ENCODE measurements at places on chromosomes 12 and 14.

DNA sequence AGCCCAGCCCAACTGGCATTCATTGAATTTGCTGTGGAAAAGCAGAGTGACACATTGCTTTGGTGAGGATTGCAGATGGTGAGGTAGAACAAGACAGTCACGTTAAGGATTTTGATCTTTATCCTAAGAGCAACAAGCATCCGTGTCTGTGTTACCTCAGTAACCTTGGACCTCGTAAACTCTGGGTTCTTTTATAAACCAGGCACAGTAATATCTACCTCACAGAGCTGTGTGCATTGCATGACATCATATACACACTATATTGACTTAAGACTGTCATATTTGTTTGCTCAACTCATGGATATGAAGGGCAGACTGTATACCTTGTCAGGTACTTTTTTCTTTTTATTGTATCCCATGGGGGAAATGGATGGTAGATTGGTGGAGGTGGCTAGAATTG is 156.2 kb downstream of the ETV6 start:
- no peak overlapping the region for H3K27ac ChIP-seq
- H3K4me1 ChIP-seq: peaks cover under 1% of the 10 kb centered on the region
- DNase-seq: no peak
- H3K4me3 ChIP-seq: no peak overlapping the region
- no peaks in the 10 kb centered on the region for H3K36me3 ChIP-seq

DNA sequence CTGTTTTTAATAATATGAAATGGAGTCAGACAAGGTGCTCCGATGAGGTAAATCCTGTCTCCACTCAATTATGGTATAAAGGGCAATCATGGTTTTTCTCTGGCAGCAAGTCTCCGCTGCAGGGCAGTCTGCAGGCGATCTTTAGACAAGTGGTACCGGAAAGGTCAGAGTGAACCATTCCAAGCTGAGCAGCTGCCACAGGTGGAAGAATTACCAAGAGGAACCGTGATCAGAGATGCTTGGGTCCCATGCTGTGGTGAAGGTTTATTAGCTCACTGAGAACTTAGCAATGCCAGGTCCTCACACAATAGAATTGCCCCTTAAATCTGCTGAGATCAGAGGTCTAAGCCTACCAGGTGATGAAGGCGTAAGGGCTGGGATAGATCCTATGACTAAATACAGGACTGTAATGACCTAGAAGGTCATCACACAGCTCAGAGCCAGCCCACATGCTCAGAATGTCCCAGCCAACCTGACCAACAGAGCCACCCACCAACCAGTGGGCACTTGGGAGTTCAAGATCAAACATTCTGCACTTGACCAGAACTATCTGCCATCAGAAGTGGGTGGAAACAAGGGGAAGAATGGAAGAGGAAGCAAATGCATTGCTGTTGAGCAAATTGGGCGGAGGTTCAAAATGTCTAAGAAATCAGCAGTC is 175.2 kb upstream of the BCL2L14 start:
- H3K4me1 ChIP-seq: no peaks in the 10 kb centered on the region
- H3K36me3 ChIP-seq: peaks cover 3% of the 10 kb centered on the region
- no peak for DNase-seq
- H3K4me3 ChIP-seq: no peak overlapping the region
- no peaks in the 10 kb centered on the region for H3K27me3 ChIP-seq
- no peak overlapping the region for H3K27ac ChIP-seq

GRCh38 chr12:15481846-15482245 is 159.5 kb downstream of the PTPRO start:
- no peak for DNase-seq
- no peaks in the 10 kb centered on the region for H3K36me3 ChIP-seq
- no peaks in the 10 kb centered on the region for H3K4me1 ChIP-seq
- no peak overlapping the region for H3K4me3 ChIP-seq
- no peaks in the 10 kb centered on the region for H3K27me3 ChIP-seq

DNA sequence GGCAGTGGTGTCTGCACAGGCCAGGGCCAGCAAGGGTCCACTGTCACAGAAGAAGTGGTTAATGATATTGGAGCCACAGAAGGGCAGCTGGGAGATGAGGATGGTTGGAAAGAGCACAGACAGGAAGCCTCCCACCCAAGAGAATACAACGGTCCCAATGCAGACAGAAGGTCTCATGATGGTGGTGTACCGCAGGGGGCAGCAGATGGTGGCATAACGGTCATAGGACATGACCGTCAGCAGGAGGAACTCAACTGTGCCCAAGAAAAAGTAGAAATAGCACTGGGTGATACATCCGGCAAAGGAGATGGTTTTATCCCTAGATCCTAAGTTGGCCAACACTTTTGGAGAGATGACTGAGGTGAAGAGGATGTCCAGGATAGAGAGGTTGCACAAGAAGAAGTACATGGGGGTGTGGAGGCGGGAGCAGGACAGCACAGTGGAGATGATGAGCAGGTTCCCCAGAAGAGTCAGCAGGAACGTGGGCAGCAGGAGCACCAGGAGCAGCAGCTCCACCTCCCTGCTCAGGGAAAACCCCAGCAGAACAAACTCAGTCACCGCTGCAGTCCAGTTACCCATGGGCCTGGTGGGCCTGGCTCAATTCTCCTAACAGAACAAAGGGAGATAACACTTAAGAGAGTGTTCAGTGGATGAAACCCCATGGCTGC is 9.8 kb downstream of the OR6J1 start:
- H3K27ac ChIP-seq: no peak overlapping the region
- no peak overlapping the region for H3K4me3 ChIP-seq
- no peaks in the 10 kb centered on the region for H3K4me1 ChIP-seq
- no peaks in the 10 kb centered on the region for H3K27me3 ChIP-seq
- no peaks in the 10 kb centered on the region for H3K36me3 ChIP-seq
- DNase-seq: no peak

DNA sequence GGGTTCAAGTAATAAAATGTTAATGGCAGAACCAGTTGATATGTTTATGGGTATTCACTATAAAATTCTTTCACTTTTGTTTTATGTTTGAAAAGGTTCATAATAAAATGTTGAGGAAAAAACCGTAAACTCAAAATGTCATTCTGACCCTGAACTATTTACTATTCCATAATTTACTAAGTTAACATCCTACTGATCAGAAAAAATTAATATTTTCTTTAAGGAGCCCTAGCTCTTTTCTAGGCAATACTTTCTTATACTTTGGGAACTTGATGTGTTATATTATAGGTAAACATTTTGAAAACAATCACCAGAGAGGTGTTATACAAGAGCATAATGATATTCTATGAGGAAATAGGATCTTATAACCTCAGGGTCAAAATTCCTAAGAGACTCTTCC is 334.6 kb downstream of the ZFP36L1 start:
- no peaks in the 10 kb centered on the region for H3K27me3 ChIP-seq
- H3K4me3 ChIP-seq: no peak overlapping the region
- peaks cover 21% of the 10 kb centered on the region for H3K4me1 ChIP-seq
- no peaks in the 10 kb centered on the region for H3K36me3 ChIP-seq

GRCh38 chr14:37669242-37669641 is 73.8 kb downstream of the TTC6 start:
- H3K4me3 ChIP-seq: no peak overlapping the region
- no peak for DNase-seq
- H3K36me3 ChIP-seq: no peaks in the 10 kb centered on the region
- H3K27ac ChIP-seq: no peak overlapping the region

- DNase-seq: no peak
- H3K36me3 ChIP-seq: no peaks in the 10 kb centered on the region
- H3K27ac ChIP-seq: no peak overlapping the region
- H3K27me3 ChIP-seq: no peaks in the 10 kb centered on the region
These were observed 30.4 kb downstream of the CHST11 start for GRCh38 chr12:104486943-104487819.

- peaks cover 44% of the 10 kb centered on the region for H3K36me3 ChIP-seq
- H3K4me3 ChIP-seq: no peak overlapping the region
- no peak for DNase-seq
- H3K27me3 ChIP-seq: no peaks in the 10 kb centered on the region
- peaks cover 41% of the 10 kb centered on the region for H3K4me1 ChIP-seq
These were observed 76.9 kb downstream of the ESR2 start for GRCh38 chr14:64217308-64217707.

- DNase-seq: no peak
- H3K36me3 ChIP-seq: no peaks in the 10 kb centered on the region
- H3K27ac ChIP-seq: peak overlapping the region; percentile 93
- no peaks in the 10 kb centered on the region for H3K27me3 ChIP-seq
- H3K4me1 ChIP-seq: peaks cover 45% of the 10 kb centered on the region
- H3K4me3 ChIP-seq: peak overlapping the region; percentile 75
These were observed 342 bp downstream of the DICER1 start for GRCh38 chr14:95157048-95157326.

DNA sequence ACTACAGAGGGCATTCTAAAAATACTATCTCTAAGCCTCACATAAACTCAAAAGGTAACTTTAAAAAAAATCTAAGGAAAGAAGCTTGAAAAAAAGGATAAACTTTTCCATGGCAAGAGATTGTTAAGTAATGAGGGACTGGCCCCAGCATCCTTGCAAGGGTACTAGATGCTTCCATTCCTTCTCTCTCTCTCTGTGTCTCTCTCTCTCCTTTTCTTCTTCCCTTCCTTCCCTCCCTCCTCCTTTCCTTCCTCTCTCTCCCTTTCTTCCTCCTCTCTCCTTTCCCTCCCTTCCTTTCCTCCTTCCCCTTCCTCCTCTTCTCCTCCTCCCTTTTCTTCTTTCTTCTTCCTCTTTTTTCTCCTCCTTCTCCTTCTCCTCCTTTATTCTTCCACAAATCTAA is 23.8 kb downstream of the CNTN1 start:
- no peaks in the 10 kb centered on the region for H3K36me3 ChIP-seq
- no peak overlapping the region for H3K4me3 ChIP-seq
- H3K27me3 ChIP-seq: no peaks in the 10 kb centered on the region
- no peak for DNase-seq

- H3K36me3 ChIP-seq: no peaks in the 10 kb centered on the region
- DNase-seq: no peak
- no peak overlapping the region for H3K27ac ChIP-seq
These were observed 42.1 kb upstream of the CFAP54 start for GRCh38 chr12:96447256-96447655.

- no peak overlapping the region for H3K4me3 ChIP-seq
- no peak overlapping the region for H3K27ac ChIP-seq
- no peaks in the 10 kb centered on the region for H3K36me3 ChIP-seq
These were observed 5.3 kb downstream of the KCNH3 start for GRCh38 chr12:49543914-49544815.

- H3K4me1 ChIP-seq: no peaks in the 10 kb centered on the region
- H3K27ac ChIP-seq: no peak overlapping the region
- no peaks in the 10 kb centered on the region for H3K36me3 ChIP-seq
- DNase-seq: no peak
- no peak overlapping the region for H3K4me3 ChIP-seq
- H3K27me3 ChIP-seq: no peaks in the 10 kb centered on the region
These were observed 62.3 kb downstream of the SINHCAF start for GRCh38 chr12:31263661-31264060.

- DNase-seq: no peak
- H3K4me3 ChIP-seq: no peak overlapping the region
- H3K4me1 ChIP-seq: no peaks in the 10 kb centered on the region
- H3K27ac ChIP-seq: no peak overlapping the region
- H3K27me3 ChIP-seq: no peaks in the 10 kb centered on the region
- no peaks in the 10 kb centered on the region for H3K36me3 ChIP-seq
These were observed 16.2 kb upstream of the PCNX1 start for GRCh38 chr14:70890826-70891659.

GRCh38 chr12:108043750-108044533 is 85.1 kb upstream of the WSCD2 start:
- H3K4me3 ChIP-seq: no peak overlapping the region
- H3K27ac ChIP-seq: no peak overlapping the region
- no peaks in the 10 kb centered on the region for H3K36me3 ChIP-seq

GRCh38 chr12:23694307-23694706 is 255.2 kb downstream of the SOX5 start:
- DNase-seq: no peak
- H3K27ac ChIP-seq: no peak overlapping the region
- no peaks in the 10 kb centered on the region for H3K4me1 ChIP-seq

DNA sequence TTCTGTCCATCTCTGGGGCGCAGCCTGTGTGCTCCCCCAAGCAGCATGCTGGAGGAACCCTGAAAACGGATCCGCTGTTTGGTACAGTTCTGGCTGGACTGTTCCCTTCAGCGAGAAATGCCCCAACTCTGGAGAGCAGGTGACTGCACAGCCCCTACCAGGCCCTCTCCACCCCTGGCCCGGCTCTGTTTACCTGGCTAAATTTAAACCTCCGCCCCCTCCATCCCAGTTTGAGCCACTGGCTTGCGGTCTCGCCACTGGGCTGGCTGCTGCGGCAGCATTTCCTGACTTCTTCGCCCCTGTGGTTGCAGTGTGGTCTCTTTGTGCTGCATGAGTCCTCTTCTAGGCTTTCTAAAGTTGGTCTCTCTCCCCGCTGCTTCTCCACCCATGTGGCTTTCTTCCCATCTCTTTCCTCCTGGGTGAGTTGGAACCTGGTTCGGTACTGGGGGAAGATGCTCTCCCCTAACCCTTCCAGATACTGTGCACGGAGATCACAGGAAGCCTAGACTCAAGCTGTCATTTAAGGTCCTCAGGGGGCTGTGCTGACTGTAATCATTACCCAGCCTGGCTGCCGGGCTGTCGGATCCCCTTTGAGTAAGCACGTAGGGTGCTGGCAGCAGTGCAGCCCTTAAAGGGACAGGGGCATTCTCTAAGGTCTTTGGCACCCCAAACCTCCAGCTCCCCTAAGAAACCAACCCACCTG is 60.6 kb downstream of the FBXL14 start:
- H3K27me3 ChIP-seq: no peaks in the 10 kb centered on the region
- no peak for DNase-seq
- H3K36me3 ChIP-seq: no peaks in the 10 kb centered on the region

DNA sequence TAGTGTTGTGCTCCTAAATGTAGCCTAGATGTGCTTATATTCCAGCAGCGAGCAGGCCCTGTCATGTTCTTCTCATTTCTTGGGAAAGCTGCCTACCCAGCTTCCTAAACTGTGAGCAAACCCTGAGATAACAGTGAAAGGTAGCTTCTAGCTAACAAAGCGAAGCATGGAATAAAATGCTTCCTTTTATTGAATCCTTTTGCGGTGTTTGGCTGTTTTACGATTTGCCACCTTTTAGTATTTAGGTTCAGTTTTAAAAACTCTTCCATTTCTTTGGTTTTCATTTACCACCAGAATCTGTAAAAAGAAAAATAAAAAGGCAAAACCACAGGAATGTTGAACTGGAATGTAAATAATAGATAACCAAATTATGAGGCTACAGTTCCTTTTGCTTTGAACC is 5.0 kb upstream of the PKP2 start:
- no peaks in the 10 kb centered on the region for H3K4me1 ChIP-seq
- no peaks in the 10 kb centered on the region for H3K36me3 ChIP-seq
- H3K4me3 ChIP-seq: no peak overlapping the region
- H3K27me3 ChIP-seq: no peaks in the 10 kb centered on the region
- DNase-seq: no peak
- peak overlapping the region; percentile 39 for H3K27ac ChIP-seq

DNA sequence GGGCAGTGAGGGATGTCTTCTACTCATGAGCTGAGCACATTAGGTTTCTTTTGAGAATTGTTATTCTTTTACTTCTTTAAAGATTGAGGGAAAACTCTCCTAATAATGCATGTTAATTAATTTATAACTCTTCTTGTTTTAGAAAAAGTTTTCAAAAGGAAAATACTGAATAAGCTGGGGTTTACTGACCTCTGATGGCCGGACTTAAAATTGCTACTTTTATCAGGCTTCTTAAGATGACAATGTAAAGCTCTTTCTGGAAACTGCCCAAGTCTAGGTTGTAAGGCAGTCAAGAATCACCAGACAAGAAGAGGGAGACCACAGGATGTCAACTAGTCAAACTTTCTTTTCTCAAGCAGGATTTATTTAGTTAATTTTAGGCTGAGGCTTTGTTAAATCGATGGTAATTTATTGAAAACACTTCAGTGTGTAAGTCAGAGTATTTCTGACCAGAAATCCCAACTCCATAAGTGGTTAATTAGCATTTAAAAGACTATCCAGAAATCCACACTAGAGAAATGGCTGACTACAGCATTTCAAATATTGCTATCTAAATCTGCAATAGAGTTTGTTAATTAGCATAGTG is 82.1 kb downstream of the AVPR1A start:
- DNase-seq: no peak
- no peaks in the 10 kb centered on the region for H3K27me3 ChIP-seq

Measured in pancreas (tissue), 10 donors.